Central memory CD8-positive, alpha-beta T cell (primary cell): ENCODE measurements at places on chromosomes 5 and 9.

GRCh38 chr5:178241688-178242231 lies 9.2 kb upstream of the PHYKPL start:
- DNase-seq = no peak

DNA sequence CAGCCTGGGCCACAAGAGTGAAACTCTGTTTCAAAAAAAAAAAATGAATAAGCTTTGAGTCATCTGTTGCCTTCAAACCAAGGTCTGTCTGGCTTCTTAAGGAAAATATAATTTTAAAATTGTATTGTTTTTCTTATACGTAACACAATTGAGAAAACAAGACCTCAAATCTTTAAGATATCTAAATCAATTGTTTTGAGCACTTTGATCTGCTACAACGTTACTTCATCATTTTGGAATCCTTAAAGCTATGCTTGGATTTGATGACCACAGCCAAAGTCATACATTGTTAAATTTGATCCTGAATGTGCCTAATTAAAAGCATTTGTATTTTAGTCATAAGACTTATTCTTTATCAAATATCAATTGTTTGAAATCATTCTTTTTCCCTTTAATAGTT lies 37.7 kb upstream of the VCAN start:
- DNase-seq = no peak

- DNase-seq = no peak
These were observed 793.7 kb downstream of the BRINP1 start for GRCh38 chr9:118575341-118576070.

DNA sequence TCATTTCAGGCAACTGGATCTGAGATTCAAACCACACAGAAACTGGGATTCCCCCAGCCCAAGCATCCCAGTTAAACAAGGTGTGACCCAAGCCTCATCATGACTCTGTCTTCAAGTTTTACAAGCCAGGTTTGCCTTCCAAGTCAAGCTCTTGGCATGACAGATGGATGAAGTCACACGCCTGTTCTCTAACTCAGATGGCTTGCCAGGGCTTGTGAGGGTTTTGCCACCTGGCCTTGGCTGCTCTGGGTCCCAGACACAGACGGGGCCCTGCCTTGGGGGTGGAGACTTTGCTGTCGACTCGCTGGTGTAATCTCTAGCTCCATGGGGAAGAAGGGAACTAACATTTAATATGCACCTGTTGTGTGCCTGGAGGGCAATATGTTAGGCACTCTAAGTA lies 95.8 kb upstream of the RARS1 start:
- DNase-seq = no peak

DNA sequence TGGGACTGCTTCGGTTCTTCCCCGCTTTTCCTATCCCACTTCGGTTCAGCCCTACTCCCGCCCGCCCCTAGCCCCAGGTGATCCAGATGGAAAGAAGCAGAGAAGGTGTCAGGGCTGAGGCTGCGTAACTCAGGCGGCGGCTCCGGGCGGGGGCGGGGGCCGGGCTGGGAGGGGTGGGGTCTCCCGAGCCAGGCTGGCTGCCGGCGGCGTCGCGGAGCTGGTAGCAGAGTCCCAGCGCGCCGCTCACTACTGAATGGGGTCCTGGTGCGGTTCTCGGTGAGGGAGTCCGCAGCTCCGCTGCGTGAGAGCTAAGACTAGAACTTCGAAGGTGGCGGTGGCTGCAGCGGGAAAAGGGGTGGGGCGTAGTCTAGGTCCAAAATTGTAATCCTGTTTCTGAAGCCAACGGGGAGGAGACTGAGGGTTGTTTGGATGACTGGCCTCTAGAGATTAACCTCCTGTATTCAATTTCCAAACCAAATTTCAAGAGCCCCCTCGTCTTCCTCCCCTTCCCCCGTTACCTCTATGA lies 1.4 kb downstream of the PRR16 start:
- no peak for DNase-seq
